Fibroblast of gingiva (primary cell): ENCODE measurements at places on chromosomes 16 and 17.

DNA sequence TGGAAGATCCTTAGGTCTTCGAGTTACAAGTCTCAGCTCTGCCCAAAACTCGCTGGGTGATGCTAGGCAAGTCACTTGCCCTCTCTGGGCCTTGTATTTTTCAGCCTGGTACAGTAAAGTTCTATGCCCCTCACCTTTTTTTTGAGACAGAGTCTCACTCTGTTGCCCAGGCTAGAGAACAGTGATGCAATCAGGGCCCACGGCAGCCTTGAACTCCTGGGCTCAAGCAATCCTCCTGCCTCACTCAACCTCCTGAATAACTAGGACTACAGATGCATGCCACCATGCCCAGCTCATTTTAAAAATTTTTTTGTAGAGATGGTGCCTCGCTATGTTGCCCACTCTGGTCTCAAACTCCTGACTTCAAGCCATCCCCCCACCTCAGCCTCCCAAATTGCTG, 3.8 kb downstream of the MYH11 start:
- no peak for DNase-seq

DNA sequence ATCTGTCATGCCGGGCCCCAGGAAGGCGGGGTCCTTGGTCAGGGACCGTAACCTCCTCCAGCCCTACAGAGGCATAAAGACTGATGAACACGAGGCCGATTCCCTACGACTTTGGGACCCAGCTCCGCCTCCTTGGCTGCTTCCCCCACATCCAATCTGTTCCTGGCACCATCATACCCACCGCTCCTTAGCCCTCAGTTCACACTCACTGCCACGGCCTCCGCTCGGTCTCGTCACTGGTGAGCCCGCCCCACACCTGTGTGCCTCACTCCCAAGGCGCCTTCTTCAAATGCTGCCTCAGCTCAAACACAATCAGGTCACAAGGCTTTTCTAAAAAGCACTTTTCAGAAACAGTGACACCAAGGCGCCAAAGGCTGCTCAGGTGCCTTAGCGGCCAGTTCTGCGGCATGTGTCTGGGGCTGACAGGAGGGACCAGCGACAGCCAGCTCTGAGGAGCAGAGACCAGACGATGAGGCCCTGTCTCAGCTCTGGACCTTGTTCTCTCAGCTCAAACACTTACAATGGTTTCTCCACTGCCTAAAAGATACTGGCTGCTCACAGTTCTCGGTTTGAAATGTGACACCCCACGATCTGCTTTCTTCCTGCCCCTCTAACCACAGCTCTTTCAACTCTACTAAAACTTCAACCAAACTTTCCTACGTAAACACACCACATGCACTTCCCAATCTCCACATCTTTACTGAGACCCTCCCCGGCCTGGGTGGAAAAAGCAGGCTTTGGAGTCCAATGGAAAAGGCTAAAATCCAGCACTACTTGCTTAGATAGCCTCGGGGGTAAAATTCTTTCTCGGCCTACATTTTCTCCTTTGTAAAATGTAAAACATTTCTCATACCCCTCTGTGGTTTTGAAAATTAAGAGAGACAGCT, 33.2 kb downstream of the CYB5D2 start:
- DNase-seq = no peak

DNA sequence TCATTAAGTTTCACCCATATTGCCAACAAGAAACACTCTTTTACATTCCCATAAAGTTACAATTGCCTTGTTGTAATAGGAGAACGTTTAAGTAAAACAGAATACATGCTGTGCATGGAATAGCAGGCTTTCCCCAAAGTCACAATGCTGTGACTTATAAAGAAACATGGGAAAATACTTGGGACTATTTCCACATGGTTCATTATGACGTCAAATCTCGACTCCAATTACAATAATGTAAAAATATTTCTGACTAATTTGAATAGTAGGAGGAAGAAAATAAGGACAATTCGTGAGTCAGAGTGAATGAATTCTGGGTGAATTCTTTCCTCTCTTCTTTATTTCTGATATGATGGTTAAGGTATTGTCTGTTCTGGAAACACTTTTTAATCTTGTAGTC, 52.8 kb downstream of the CDH11 start:
- peak; percentile 89 for DNase-seq

DNA sequence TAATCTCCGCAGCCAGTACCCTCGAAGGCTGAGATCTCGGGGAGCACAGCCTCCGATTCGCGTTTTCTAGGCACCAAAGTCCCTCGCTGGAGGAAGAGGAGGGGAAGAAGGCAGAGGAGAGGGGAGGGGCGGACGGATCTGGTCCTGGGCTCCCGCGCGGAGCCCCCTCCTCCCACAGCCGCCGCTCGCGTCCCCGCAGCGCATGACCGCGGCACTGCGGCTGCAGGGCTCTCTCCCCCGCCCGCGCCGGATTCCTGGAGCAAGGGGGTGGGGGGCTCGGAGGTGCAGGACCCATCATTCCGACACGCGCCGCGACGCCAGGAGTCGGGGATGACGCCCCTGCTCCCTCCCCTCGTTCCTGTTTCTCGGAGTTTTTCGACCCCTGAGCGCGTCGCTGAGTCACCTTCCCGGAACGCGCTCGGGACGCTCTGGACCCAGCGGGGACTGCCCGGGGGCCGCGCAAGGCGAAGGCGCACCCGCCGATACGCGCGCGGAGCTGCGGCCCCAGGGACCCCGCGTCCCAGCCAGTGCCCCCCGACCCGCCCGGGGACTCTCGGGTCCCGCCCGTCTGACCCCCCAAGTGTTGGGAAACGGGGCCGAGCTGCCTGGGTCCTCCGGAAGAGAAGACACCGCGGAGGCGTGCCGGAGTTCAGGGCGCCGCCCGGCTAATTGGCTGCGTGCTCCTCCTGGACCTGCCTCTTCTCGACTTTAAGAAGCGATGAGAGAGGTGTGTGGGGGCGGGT, 1.4 kb upstream of the SPHK1 start:
- peak; percentile 42 for DNase-seq

GRCh38 chr17:46264456-46265198, 30.3 kb upstream of the LRRC37A start:
- DNase-seq = peak; percentile 63

DNA sequence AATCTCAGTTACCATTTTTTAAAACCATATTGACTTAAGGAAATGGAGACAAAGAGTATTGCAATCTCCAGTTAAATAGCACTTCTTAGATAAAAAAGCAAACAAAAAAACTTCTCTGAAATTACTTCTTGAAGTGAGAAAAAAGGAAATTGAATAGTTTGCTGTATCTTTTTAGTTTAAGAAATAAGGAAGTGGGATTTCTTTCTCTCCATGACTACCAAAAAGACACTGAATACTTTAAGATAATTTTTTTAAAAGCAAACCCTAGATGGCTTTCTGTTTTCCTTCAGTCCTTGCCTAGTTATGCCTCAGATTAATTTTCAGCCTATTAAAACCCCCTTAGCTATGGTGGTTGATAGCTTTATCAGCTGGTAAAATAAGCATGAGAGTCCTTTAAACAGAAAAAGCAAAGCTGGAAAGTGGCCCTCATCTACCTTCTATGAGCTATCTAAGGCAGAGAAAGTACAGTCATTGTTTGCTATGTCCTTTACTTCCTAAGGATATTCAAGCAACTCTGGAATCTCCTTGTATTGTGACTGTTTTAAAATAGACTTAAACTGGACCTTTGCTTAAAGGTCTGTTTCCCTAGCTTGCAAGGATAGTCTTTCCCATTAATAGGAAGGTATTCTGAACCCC, 28.6 kb downstream of the TPPP3 start:
- DNase-seq = no peak

DNA sequence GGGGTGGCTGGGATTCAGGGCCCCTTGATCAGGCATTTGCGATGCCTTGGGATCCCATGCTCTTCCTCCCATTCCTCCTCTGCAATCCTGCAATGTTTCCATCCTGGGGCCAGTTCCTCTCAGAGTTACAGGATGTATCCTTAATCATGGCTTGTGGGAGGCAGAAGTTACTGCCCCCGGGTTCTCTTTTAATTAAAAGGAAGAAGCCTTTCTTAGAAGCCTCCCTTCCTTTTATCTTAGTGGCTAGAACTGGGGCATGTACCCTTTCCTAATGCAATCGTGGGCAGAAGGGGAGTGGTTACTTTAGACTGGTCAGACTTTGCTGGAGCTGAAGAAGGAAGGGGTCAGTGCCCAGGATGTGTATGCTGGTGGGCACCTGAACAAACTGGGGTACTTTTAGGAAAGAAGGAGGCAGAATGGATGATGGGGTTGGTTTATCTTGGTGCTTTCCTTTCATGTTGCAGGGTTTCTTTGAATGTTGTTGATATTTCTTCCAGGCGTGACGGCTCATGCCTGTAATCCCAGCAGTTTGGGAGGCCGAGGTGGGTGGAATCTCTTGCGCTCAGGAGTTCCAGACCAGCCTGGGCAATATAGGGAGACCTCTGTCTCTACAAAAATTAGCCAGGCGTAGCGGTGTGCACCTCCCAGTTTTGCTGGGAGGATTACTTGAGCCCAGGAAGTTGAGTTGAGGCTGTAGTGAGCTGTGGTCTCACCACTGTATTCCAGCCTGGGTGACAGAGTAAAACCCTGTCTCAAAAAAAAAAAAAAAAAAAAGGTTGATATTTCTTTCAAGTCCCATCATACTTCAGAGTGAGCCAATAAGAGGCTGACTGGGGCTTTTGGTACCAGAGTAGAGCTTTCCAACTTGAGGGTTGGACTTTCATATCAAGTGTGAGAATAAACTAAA, 13.2 kb upstream of the SPN start:
- DNase-seq = no peak

- peak; percentile 92 for DNase-seq
Measured at GRCh38 chr17:39164675-39165143, 1.3 kb downstream of the ARL5C start.

GRCh38 chr17:1882836-1883235, 53.0 kb downstream of the RPA1 start:
- DNase-seq = peak; percentile 17

DNA sequence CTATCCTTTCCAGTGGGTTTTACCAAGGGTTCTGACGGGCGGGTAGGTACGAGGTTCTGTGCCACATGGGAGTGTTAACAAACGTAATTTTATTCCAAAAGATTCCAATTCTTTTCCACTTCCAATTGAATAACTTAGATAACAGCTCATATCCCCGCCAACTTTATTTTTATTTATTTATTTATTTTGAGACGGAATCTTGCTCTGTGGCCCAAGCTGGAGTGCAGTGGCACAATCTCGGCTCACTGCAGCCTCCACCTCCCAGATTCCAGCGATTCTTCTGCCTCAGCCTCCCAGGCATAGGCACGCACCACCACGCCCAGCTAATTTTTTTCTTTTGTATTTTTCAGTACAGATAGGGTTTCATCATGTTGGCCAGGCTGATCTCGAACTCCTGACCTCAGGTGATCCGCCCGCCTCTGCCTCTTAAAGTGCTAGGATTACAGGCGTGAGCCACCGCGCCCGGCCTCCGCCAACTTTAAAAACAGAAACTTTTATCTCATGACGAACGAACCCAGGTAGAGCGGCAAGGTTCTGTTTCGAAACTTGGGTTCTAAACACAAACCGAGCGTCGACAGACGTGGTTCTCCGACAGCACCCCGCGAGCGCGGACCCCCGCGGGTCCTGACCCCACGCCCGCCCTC, 613 bp downstream of the ECI1 start:
- DNase-seq = no peak

- DNase-seq = peak; percentile 63
Measured at GRCh38 chr17:40035162-40035559, 19.0 kb downstream of the MED24 start.

DNA sequence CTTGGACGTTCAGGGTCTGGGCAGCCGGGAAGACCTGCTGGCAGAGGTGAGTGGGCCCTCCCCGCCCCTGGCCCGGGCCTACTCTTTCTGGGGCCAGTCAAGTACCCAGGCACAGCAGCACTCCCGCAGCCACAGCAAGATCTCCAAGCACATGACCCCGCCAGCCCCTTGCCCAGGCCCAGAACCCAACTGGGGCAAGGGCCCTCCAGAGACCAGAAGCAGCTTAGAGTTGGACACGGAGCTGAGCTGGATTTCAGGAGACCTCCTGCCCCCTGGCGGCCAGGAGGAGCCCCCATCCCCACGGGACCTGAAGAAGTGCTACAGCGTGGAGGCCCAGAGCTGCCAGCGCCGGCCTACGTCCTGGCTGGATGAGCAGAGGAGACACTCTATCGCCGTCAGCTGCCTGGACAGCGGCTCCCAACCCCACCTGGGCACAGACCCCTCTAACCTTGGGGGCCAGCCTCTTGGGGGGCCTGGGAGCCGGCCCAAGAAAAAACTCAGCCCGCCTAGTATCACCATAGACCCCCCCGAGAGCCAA, 8.6 kb upstream of the ABCC3 start:
- DNase-seq = peak; percentile 71

DNA sequence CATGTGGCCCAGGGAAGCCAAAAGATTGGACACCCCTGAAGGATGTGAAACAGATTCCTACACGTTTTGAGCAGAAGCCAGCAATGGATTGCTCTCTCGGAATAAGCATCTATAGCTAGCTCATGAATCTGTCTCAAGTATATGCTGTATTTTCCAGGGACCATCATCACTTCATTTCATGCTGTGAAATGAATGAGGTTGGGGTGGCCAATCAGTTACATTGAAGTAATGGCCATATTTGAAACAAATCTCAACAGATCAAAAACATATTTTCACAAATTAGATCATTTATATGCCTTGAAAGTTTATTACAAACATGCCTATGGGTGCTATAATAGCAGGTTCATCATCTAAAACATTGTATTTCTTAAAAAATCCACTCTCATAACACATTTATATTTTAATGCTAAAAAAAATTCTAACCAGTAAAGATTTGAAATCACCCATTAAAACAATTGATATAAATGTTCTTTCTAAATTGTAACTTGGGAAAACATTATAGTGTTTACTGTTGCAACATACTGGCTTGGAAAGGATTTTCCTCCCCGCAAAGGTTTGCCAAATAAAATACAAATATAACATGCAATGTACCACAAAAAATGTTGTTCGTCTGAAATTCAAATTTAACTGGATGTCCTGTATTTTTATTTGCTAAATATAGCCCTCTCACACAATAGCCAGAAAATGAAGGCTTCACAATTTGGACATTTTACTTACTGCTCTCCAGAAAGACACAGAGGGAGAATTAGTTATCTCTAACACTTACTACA, 743.6 kb downstream of the KCNJ2 start:
- DNase-seq = peak; percentile 79

- no peak for DNase-seq
Measured at GRCh38 chr17:54117452-54117851, 294.7 kb downstream of the KIF2B start.

GRCh38 chr17:69485251-69485661, 70.8 kb downstream of the MAP2K6 start:
- peak; percentile 15 for DNase-seq

- no peak for DNase-seq
Measured at GRCh38 chr17:49452201-49452600, 37.5 kb upstream of the PHB1 start.

GRCh38 chr16:56038564-56039098, 152.7 kb upstream of the GNAO1 start:
- DNase-seq = no peak

DNA sequence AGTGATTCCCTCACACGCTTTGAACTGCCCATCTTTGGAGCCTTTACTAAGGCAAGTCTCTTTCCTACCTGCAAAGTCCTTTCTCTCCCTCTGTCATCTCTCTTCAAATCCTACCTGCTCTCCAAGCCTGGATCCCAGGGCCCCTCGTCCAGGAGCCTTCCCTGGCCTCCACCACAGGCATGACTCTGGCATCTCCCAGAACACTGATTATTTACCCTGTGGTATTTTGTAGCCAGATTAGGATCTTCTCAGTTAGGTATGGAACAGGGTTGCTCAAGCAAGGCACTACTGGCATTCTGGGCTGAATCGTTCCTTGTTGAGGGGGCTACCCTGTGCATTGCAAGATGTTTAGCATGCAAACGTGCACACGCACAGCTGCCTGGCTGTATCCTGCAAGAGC, 31.9 kb upstream of the POLR3E start:
- DNase-seq = no peak
